ENCODE measurements at places on chromosomes 7 and 10.

GRCh38 chr10:129097776-129098330 lies 369.2 kb upstream of the MGMT start:
- DNase-seq: no peak

DNA sequence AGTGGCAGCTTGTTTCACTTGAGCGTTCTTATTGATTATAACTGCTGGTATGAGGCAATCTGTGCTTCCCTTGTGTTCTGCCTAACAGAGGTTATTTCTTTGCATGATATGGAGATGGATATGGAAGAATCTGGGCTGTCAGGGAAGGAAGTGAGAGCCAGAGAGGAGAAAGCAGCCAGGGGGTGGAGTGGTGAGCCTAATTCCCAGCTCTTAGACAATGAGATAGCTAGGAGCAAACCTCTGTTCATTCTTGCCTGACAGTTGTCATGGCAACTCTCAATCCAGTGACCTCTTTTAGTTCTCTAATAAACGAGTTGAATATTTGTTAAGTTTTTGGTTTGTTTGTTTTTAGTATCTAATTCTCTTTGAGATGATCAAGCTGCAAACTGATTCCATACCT lies 214.3 kb downstream of the NRG3 start:
- DNase-seq: no peak

DNA sequence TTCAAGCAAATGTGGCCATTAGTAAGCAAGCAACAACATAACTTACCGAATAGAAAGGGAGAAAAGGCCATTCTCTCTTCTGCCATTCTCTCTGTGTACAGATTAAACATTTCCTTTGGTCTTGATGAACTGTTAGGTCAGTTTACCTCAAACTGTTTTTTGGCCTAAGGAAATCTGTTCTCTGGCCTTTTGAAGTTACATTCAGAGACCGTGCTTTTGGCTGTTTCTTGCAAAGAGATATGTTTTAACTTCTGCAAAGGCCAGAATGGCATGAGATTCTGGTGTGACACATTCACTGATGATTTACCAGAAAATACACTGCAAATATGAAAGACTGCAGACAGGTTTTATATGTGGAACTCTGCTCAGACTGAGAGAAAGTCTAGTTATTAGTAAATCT lies 22.2 kb downstream of the AHR start:
- DNase-seq: no peak

- DNase-seq: no peak
Observed at GRCh38 chr7:131826960-131827359, 270.5 kb upstream of the PODXL start.

- no peak for DNase-seq
Observed at GRCh38 chr10:121495719-121496118, 102.5 kb downstream of the FGFR2 start.

- DNase-seq: no peak
Observed at GRCh38 chr7:19376538-19376937, 231.3 kb upstream of the FERD3L start.

DNA sequence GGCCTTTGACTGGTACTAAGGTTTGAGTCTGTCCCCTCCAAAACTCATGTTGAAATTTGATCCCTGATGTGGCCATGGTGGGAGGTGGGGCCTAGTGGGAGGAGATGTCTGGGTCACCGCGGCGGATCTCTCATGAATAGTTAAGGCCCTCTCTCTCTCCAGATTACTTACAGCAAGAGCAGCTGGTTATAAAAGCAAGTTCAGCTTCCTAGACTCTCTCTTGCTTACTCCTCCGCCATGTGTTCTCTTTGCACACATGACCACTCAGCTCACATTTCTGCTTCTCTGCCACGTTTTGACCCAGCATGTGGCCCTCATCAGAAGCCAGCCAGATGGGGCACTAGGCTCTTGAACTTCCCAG lies 29.9 kb upstream of the ZMIZ1 start:
- DNase-seq: no peak

DNA sequence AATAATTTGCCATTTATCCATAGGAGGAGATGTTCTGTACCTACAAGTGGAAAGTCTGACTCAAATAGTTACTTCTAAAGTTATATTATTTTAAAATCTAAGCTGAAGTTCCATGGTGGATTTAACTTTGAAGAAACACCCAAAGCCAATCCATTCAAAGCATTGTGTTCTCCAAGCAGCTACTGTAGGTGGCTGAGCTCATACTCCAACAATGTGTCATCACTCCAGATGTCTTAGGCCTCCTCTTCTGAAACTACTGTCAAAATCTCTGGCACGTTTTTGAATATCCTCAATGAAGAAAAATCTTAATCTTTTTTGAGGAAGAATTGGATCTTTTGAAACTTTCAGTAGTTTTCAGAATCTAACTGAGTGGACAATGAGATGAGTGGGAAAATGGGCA lies 169.1 kb downstream of the PTEN start:
- no peak for DNase-seq

- no peak for DNase-seq
Observed at GRCh38 chr7:115933471-115933870, 97.1 kb downstream of the TFEC start.

GRCh38 chr7:130420943-130421578 lies 19.8 kb downstream of the CEP41 start:
- no peak for DNase-seq

DNA sequence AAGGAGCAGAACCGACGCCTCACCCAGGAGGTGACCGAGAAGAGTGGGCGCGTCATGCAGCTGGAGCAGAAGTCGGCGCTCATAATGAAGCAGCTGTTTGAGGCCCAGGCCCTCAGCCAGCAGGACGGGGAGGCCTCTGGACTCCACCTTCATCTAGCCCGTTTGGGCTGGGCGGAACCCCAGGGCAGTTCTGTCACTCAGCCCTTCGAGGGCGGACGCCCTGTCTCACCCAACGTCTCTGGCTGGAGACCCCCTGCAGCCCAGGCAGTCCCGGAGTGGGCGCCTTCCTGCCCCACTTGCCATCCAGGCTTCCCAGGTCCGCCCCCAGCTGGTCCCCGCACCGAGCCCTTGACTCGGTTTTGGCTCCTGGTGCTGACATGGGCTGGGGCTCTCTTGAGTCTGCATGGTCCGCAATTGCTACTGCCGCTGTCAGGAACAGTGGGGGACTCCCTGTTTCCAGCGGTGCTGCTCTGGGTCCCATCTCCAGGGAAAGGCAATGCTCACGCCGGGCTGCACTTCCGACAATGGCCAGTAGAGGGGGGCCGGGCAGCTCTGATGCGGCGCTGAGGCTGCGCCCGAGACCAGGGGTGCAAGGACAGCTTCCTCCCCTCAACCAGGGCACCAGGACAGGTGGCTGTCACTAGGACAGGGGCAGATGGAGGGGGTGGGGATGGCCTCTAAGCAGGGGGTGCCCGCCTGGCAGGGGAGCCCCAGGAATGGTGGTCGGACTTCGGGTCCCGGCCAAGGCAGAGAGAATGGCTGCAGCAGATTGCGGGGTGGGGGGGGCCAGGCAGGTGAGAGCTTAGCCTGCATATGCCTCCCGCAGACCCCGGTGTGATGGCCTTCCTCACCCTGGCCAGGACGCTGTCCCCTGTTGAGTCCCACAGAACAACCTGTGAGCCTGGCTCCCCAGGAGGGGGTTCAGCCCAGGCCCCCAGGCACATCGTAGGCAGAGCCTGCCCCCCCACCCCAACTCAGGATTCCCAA lies 71.2 kb upstream of the KCTD7 start:
- peak; percentile 68 for DNase-seq

DNA sequence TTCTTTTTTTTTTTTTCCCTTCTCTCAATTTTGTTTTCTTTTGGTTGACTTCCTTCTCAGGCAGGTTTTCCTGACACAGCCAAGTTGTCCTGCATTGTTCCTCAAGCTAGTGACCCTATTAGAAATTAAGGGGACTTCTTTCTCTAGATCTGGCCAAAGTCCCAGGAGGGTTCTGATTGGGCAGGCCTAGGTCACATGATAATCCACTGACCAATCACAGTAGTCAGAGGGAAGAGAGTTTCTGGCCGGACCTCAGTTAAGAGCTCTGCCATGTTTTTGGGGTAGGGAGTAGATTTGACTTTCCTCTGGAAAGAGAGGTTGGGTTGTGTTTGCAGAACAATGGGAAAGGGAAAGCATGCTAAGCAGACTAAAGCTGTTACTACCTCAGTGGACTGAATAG lies 16.2 kb downstream of the VWA2 start:
- no peak for DNase-seq

DNA sequence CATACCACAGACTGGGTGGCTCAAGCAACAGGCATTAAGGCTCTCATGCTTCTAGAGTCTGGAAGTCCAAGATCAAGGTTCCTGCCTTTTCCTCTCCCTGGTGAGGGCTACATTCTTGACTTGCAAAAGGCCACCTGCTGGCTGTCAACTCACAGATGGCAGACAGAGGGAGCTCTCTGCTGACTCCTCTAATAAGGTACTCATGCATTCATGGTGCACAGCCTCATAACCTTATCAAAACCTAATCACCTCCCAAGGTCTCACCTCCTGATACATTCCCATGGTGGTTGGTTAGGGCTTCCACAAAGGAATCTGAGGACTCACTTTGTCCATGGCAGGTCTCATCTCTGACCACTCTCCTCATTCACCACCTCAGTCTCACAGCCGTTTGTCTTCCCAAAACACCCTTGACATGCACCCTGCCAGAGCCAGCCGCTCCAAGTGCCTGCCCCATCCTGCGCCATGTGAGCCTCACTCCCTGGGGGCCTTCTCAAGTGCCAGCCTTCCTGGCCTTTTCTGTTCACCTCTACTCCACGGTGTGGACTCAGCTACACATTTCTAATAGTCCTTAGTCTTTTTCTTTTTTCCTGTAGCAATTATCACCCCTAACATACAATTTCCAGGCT lies 400.3 kb upstream of the ADARB2 start:
- no peak for DNase-seq

GRCh38 chr7:55545496-55545895 lies 26.8 kb downstream of the VOPP1 start:
- DNase-seq: no peak

GRCh38 chr10:3141351-3142005 lies 31.1 kb downstream of the PITRM1 start:
- DNase-seq: no peak

- no peak for DNase-seq
Observed at GRCh38 chr10:373526-374309, 238.5 kb downstream of the ZMYND11 start.

DNA sequence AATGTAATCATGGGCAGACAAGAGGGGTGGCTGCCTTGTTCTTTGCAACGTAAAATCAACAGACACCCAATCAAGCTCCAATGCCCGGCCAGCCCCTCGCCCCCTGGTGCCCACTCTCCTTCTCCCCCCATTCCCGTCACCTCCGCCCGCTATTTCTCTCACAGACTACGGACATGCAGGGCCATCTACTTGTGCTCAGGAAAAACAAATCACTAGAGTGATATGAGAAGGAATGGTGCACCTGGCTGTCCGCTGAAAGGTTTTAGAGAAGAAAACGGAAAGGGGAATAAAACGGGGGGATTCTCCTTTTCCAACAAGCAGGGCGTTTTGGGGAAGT lies 396 bp downstream of the GRM8 start:
- no peak for DNase-seq

DNA sequence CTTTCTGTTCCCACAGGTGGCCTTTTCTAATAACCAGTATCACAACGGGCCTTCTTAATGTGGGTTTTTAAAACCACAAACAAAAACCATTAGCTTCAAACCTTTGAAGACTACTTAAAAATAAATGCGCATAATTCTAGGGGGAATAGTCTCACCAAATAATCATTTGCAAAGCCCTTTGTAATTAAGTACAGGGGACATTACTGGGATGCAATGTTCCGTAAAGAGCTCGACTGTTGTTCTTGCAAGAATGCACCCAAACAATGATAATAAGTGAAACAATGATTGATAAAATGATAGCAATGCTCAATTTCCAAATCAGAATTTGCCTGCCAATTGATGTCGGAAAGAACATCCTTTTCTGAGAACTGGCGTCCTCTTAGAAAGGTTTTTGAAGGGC lies 589.1 kb upstream of the ADARB2 start:
- DNase-seq: no peak

DNA sequence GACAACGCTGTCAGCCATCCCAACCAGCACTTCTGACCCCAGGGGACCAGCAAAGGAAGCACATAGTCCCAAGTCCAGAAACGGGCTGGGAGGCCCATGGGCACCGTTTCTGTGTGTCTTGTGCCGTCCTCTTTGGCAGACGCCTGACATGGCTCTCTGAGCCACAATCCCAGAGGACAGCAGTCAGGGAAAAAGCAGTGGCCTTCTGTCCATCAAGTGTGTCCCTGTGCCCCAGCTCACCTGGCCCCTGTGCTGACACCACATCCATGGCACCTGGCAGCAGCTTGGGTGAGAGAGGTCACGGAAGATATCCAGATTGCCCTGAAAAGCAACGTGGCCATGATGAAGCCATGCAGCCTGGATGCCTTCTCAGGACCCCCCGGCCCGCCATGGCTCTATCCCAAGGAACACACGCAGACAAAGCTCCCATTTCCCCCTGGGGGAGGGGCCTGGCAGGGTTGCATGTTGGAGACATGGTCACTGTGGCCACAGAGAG lies 38.1 kb upstream of the ANTXRL start:
- DNase-seq: no peak

- no peak for DNase-seq
Observed at GRCh38 chr10:96904648-96905047, 72.5 kb downstream of the LCOR start.

DNA sequence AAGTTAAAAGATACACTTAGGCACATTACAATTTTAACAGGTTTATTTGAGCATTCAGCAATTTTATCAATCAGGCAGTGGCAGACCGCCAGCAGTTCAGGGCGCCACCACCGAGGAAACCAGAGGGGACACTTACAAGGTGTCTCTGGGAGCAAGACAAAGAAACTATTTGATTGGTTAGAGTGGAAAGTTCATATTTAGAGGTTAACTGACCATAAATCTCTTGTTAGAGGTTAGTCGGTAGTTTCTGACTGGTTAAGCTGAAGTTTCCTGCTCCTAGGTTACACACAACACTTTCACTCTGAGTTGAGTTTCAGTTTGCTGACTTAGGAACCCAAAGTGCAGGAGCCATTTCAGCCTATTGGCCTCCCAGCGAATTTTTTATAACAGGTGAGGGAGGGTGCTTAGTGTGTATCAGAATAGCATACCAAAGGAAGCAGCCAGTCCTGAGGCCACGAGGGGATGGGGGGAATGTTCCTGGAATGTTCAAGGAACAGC lies 10.8 kb upstream of the PVRIG start:
- DNase-seq: no peak

GRCh38 chr10:22984066-22984465 lies 56.2 kb downstream of the ARMC3 start:
- no peak for DNase-seq

DNA sequence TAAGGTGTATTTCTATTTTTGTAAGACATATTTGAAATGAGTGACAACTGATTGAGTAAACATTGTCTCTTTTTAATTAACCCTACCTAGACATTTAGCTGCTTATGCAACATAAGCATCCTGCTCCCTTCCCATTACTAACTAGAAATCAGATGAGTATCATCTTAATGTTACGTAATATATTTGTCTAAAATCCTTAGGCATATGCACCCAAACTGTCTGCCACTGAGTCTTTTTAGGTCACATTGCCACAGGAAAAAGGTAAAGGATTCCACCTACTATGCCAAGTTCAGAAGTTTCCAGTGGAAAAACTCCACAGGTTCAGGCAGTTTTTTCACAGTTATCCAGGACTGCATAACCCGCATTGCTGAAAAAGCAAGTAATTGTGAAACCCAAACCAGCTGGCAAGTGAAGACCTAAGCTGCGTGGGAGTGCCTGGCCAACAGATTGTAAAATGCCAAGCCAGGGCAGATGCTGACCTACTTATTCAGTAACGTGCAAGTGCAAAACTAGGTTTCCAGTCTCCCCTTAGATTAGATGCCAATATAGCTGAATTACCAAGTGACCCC lies 983.7 kb downstream of the GATA3 start:
- no peak for DNase-seq

- no peak for DNase-seq
Observed at GRCh38 chr7:148095066-148095465, 495.5 kb upstream of the C7orf33 start.

GRCh38 chr7:1906087-1906830 lies 236.2 kb downstream of the ELFN1 start:
- DNase-seq: peak; percentile 5
